ENCODE measurements at places on chromosomes 3 and 15.
A peak's percentile ranks its signal among the peaks of the same experiment; 100 is the strongest.

- DNase-seq, result no peak
Observed at GRCh38 chr3:143551761-143552160, 296.5 kb downstream of the SLC9A9 start.

DNA sequence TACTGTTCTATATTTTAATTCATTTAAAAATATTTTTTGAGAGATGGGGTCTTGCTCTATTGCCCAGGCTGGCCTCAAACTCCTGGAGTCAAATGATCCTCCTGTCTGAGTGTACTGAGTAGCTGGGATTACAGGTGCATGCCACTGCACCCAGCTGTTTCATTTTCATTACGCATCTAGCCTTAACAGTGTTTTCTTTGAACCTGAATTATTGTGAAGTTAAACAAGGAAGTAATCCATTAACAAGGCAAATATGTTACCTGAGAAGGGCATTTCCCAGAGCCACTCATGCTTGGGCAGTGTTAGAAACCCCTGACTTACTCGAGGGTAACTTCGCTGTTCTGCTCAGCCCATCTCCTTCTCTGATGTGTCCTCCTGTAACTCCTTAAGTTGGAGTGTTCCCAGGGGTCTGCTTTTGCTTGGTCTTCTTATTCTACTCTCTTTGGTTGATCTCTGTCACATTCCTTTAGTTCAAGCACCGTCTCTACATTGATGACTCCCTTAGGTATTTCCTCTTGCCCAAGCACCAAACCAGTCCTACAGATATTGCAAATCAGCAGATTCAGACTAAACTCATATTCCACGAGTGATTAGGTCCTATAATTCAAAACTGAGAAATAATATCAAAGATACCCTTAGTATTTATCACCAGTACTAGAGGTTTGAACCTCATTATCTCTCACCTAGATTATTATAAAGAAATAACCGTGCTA is 107.9 kb downstream of the STAC start:
- DNase-seq, result no peak

DNA sequence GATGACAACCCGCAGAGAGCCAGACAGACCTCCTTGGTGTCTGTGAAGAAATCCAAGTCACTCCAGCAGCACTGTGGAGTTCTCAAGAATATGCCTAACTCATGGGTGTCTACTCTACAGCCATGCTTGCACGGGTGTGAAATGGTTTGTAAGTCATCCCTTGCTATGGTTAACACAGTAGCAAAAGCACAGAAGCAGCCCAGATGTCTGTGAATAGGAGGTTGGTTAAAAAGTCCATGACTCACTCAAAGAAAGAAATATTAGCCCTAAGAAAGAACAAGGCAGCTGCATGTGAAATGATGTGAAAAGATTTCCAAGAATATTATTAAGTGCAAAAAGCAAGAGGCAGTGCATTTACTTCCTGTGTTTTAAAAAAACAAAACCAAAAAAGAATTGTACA is 12.1 kb upstream of the LIMD1 start:
- no peak for DNase-seq

GRCh38 chr15:37045859-37046740 is 54.2 kb downstream of the MEIS2 start:
- no peak for DNase-seq

GRCh38 chr3:130517602-130518001 is 625 bp downstream of the COL6A6 start:
- DNase-seq, result no peak

DNA sequence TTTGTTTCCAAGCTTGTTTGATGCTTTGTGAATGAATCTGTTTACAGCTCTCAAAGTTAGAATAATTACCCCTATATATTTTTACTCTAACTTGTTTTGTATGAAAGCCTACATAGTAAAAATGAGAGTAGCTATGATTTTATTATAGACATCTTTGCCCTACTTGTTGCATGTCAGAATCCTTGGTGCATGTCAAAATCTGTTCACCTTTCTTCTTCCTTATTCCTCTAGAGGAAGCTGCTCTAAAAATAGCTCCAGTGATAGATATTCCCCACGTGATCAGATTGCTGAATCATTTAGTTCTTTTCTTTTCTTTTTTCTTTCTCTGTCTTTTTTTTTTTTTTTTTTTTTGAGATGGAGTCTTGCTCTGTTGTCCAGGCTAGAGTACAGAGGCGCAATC is 39.8 kb downstream of the LRRC49 start:
- DNase-seq, result no peak

GRCh38 chr3:150345021-150345538 is 63.0 kb upstream of the TSC22D2 start:
- DNase-seq, result no peak

DNA sequence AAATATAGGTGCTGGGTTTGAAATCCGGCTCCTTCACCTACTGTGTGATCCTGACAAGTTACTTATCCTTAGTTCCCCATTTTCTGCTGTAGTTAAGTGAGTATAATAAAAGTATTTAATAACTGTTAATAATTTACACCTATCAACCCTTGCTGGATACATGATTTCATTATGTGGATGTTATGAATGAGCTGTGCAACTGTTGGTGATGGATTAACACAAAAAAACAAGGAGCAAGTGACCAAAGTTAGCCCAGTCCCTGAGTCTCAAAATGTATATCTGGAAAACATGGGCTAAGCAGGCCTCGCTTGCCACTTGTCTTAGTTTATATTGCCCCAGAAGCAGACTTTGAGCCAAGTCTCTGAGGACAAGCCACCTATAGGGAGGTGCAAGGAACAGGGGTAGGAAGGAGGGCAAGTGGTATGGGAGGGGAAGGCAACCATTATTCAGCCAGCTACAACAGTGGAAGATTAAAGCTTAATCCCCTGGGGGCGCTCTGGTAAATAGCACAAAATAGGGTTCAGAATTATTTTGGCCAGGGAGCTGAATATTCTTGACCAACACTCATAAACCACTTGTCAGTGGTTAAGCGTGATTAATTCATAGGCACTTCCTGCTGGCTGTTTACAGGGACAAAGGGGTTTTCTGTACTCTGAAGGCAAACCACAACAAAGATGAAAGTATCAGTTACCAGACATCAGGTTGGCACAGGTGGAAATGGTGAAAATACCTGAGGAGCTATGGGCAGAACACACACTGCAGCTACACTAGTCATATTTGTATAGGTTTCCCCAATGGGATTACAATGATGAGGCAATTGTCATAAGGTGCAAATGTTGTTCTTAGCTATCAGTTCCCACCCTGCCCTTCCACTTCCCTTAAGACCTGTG is 76.2 kb downstream of the TRIM42 start:
- DNase-seq, result no peak

GRCh38 chr15:50247819-50248655 is 17.5 kb downstream of the HDC start:
- peak; percentile 30 for DNase-seq

DNA sequence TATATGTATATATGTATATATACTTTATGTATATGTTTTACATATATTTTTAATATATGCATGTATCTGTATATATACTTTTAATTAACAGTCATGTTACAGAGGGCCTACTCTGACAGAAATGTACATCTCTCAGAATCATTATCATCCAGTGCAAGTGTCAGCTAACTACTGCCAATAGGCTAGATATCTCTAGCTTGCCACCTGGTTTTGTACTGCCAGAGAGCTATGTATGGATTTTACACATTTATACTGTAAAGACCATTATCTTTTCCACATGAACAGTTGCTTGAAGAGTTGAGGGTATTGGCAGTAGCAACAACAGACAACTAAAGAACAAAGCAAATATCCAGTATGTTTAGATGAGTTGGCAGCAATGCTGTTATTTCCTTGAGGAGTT is 99.7 kb upstream of the VGLL3 start:
- no peak for DNase-seq

DNA sequence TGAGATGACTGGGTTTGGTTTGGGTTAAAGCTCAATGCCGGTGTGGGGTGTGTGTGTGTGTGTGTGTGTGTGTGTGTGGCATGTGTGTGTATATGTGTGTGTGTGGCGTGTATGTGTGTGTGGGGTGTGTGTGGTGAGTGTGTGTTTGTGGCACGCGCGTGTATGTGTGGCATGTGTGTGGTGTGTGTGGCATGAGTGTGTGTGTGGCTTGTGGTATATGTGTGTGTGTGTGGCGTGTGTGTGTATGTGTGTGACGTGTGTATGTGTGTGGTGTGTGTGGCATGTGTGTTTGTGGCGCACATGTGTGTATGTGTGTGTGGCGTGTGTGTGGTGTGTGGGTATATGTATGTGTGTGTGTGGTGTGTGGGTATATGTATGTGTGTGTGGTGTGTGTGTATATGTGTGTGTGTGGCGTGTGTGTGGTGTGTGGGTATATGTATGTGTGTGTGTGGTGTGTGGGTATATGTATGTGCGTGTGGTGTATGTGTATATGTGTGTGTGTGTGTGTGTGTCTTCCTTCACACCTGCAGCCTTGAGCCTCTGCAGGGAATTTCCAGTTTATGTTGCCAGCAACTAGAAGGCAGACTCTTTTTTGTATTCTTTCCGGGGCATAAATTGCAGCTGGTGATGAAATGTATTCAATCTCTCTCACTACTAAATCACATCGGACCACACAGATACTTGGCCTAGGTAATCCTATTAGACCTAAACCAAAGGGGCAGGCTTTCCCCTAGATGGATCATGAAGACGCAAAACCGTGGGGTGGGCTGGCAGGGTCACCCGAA is 34.8 kb downstream of the CHRD start:
- DNase-seq, result no peak

- DNase-seq, result no peak
Observed at GRCh38 chr3:122030381-122031122, 8.5 kb upstream of the ILDR1 start.

DNA sequence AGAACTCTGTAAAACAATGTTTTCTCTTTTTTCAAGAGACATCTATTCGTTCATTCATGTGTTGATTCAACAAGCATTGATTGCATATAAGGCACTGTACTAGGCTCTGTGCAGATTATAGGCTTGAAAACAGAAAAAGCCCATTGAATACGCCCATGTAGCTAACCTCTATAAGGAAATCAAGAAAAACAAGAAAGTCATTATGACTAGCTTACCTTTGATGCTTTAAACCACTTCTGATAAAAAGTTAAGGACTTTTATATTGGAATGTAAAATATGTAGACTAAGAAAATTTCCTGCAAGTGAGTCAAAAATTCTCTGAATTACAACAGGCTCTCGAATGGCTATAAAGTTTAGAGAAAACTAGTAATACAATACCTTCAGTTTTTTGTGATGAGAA is 92.5 kb downstream of the BDH1 start:
- no peak for DNase-seq

DNA sequence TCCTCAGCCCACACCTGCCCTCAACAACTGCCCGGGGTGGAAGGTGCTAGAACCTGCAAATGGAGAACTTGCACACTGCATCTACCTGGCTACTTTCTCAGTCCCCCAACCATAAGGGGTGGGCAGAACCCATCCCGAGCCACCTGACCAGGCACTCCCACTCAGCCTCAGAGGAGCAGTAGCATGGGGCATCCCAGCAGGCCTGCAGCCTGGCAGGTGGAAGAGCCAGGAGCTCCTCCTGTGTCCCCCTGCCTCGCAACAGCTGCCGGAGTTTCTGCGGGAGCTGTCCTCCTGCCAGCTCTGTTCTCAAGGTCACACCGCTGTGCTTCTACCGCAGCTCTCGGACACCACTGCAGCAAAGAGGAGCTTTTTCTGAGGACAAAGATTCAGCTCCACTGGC is 27.5 kb downstream of the RAB6B start:
- no peak for DNase-seq

DNA sequence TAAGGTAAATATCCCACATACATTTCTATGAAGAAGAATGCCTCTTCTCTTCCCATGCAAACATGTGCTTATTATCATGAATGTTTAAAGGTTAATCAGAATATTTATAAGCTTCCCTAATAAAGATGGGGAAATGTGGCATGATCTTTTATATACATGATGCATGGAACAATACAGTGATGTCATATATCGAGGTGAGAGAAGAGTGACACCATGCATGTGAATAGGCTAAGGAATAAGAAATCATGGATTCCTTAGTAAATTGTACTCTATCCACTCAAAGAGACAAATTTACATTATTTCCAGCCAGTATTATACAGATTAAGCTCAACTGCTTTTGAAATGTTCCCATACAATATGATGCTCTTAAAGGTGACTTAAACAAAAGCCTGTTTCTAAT is 1035.3 kb downstream of the ROBO1 start:
- no peak for DNase-seq

- no peak for DNase-seq
Observed at GRCh38 chr3:138394686-138395085, 39.7 kb upstream of the ESYT3 start.

DNA sequence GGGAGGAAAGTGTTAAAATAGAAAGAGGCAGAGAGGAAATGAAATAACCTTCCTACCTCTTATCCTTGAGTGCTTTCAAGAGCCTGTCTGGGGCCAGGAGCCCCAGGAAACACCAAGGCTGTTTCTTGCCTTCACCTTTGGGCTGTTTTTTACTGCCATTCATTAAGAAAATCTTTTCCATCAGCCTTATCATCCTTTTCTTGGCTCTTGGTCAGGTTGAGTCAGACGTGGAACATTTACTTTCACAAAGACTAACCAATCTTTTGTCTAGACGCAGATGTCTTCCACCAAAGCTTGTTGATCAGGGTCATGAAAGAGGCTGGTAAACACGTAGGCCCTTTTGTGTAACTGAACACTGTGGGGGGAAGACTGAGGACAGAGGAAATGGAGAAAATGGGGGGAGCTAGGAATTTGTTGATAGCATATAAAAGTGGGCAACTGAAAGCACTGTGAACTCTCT is 151.0 kb upstream of the THBS1 start:
- DNase-seq, result no peak

DNA sequence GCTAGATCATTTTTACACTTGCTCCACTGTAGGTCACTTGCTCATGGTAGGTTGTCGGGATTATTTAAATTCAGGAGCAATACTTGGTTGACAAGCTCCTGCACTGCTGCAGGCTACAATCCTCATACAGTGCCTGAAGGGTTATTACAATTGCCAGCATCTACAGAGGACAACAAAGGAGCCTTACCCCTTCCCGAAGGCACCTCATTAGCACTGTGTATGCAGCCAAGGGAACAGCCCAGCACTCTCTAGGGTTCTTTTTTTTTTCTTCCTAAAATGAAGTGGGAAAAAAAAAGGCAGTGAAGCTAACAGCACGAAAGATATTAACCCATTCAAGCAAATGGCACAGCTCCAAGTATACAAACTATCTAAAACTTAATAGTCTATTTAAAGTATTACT is 142.7 kb downstream of the ULK4 start:
- DNase-seq, result no peak

GRCh38 chr3:175535351-175535750 is 676.2 kb downstream of the NAALADL2 start:
- no peak for DNase-seq

DNA sequence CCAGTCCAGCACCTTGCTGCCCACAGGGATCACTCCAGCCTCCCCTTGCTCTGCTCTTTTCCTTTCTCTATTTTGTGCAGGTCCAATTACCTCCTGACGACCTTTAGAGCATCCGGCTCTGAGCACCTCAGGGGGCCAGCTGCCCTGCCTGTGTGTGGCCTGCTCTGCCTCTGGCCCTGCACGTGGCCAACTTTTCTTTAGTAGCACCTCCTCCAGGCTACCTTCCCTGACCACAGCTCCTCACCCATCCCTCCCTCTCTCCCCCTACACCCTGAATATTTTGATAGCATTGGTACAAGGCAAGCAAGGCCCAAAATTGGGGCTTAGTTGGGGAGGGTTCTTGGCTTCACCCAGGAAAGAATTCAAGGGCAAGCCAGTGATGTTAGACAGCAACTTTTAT is 66.9 kb upstream of the PRR20G start:
- no peak for DNase-seq

GRCh38 chr3:89049119-89049518 is 58.3 kb upstream of the EPHA3 start:
- DNase-seq, result no peak

GRCh38 chr3:144011251-144011799 is 39.7 kb downstream of the DIPK2A start:
- no peak for DNase-seq

Measured in stimulated activated CD8-positive, alpha-beta memory T cell treated with anti-CD3 and anti-CD28 coated beads, Interleukin-15, amount 100 ng/mL, for 4 hours (primary cell).